Non-pigmented ciliary epithelial cell (primary cell): ENCODE measurements at places on chromosomes 3 and 15.

GRCh38 chr15:48066456-48066855 lies 54.3 kb upstream of the SLC24A5 start:
- no peak for DNase-seq

GRCh38 chr3:155362808-155363689 lies 69.6 kb upstream of the STRIT1 start:
- no peak for DNase-seq

GRCh38 chr3:149957361-149958125 lies 13.2 kb downstream of the PFN2 start:
- no peak for DNase-seq

DNA sequence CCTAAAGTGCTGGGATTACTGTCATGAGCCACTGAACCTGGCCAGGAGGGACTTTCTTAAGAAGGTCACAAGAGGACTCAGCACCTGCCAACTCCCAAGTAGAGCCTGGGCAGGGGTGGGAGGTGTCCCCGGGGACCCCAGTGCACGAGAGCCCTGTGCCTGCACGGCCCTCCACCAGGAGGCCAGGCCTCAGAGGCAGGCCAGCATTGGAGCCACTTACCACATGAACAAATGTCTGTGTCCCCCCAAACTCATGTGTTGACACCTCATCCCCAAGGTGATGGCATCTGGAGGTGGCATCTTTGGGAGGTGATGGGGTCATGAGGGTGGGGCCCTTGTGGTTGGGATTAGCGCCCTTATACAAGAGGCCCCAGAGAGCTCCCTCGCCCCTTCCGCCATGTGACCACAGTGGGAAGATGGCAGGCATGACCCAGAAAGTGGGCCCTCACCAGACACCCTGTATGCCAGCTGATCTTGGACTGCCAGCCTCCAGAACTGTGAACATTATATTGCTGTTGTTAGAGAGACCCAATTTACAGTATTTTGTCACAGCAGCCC lies 3.2 kb upstream of the RPUSD3 start:
- no peak for DNase-seq
